ENCODE measurements at places on chromosomes 2 and 18. TPM values are rescaled to one million over a fixed set of nuclear protein-coding genes. Genes with fewer than 3 reads are reported as not detected.

ZSWIM2 gene
- 0.06 TPM for total RNA-seq

TPGS2 gene
- total RNA-seq = 385 TPM

NTSR2 gene
- total RNA-seq = not detected

CPO gene
- total RNA-seq = not detected

CD302 gene
- 9.0 TPM for total RNA-seq

CGREF1 gene
- 0.69 TPM for total RNA-seq

RFTN2 gene
- 0.40 TPM for total RNA-seq

MC5R gene
- not detected for total RNA-seq

GREB1L gene
- total RNA-seq = 15.2 TPM

FEV gene
- not detected for total RNA-seq

ST8SIA3 gene
- not detected for total RNA-seq

GREB1 gene
- total RNA-seq = 0.57 TPM

UNC80 gene
- not detected for total RNA-seq

AGXT gene
- total RNA-seq = not detected

MYL1 gene
- total RNA-seq = 0.34 TPM

DTNA gene
- total RNA-seq = 7.1 TPM

WNT10A gene
- total RNA-seq = 0.06 TPM

OSBPL6 gene
- 18.1 TPM for total RNA-seq

RBMS1 gene
- total RNA-seq = 101 TPM

DNA sequence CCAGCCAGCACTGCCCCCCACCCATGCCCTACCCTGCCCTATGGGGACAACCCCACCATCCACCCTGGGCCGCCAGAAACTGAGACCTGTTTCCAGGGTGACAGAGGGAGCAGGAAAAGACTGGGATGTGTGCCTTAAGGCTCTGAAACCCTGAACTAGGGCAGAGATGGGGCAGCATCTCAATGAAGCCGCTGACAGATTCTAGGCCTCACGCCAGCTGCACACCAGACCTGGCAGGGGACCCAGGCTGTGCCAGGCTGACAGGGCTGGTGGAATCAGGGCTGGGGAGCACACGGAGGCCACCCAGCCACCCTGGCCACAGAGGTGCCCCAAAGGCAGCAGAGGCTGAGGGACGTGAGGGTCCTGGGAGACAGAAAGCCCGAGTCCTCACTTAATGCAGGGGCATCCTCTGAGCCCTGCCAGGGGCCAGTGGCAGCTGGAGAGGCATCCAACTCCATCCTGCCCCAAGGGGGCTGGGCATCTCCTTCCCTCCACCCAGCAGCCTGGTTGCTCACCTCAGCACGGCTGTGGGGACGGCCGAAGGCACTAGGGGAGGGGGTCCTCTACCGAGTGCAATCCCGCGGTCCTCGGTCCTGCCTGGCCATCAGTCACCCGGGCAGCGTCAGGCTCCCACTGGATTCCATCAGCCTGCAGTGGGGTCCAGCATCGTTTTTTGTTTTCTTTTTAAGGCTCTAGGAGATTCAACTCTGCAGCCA, 169.2 kb downstream of the ZFP36L2 start:
- DNase-seq = no peak

GRCh38 chr2:23381084-23381483, 3.9 kb upstream of the KLHL29 start:
- DNase-seq = peak; percentile 83

GRCh38 chr2:23107327-23107941, 277.5 kb upstream of the KLHL29 start:
- no peak for DNase-seq

GRCh38 chr2:223165423-223166214, 113.6 kb downstream of the KCNE4 start:
- no peak for DNase-seq

GRCh38 chr2:26580751-26581150, 60.4 kb downstream of the CIB4 start:
- DNase-seq = no peak

GRCh38 chr2:18167871-18168270, 289.4 kb downstream of the KCNS3 start:
- DNase-seq = no peak

DNA sequence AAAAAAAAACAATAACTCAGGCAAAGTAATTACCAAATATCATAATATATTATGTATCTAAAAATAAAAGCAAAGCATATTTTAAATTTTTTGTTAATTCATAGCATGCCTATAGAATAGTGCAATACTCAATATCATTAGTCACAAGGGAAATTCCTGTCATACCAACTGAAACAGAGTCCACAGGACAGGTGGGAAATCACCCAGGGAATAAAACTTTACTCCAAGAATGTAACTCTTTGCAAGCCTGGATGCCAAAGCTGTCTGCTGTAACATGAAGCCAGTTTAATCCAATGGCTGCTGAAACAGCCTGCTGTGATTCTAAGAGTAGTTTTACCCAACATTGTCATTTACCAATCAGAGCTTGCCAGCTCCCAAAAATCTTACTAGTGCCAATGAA, 40.0 kb upstream of the SULT1C3 start:
- DNase-seq = peak; percentile 52

- no peak for DNase-seq
These were observed 28.0 kb upstream of the KCMF1 start for GRCh38 chr2:84942964-84943421.

- DNase-seq = no peak
These were observed 270.2 kb downstream of the GBX2 start for GRCh38 chr2:235897992-235898391.

- DNase-seq = no peak
These were observed 126.2 kb downstream of the EHBP1 start for GRCh38 chr2:62831729-62832128.

- DNase-seq = no peak
These were observed 674.2 kb upstream of the VRK2 start for GRCh38 chr2:57372237-57372984.

DNA sequence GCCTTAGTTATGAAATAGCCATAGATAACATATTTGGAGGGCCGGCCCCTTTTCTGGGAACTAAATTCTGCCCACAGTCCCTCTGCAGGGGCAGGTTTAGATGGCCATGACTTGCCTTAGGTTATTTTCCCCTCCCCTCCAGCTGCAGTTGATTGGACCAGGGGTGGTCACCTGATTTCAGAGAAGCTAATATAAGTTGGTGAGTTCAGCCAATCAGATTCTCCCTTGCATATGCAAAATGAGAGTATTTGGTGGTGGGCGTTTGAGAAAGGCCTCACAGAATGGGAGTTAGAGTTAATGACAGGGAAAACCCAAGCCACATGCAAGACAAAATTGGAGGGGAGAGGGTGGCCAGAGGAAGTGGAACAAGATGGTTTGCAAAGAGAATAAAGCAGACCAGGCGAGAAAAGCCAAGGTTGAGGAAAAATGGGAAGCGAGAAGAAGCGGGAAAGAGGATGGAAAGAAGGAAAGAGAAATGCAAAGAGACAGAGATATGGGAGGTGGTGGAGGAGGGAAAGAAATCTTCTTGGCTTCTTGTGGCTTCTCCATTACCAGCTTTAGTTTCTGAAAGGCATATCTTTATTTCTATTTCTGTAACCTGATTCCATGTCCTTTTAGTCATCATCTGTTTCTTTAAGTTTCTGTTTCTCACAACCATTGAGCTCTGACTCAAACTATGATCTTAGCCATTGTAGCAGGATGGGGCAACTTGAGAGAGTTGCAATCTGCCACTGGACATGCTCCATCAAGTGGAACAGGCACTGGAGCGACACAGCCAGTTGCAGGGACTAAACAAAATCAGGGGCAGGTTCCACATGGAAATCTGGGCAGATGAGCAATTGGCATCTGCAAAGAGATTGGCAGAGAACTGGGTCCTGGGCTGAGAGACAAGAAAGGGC, 108.1 kb upstream of the SIX3 start:
- peak; percentile 31 for DNase-seq

GRCh38 chr18:55430026-55430425, 158.0 kb downstream of the TCF4 start:
- DNase-seq = no peak

DNA sequence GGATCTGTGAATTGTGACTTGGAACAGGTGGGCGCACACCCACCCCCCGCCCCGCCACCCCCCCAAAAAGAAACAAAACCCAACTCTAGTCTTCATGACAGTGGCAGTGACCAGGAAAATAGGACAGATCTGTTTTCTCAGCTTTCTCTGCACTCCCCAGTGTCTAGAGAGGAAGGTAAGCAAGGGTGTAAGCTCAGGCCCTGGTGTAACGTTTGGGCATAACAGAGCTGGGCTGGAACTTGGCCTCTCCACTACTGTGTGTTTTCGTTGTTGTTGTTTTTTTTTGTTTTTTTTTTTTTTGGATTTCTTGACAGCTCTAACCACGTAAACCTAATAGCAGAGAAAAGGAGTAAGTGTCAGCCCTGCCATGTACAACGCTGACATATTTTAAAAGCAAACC, 1160.8 kb downstream of the DPP10 start:
- no peak for DNase-seq

DNA sequence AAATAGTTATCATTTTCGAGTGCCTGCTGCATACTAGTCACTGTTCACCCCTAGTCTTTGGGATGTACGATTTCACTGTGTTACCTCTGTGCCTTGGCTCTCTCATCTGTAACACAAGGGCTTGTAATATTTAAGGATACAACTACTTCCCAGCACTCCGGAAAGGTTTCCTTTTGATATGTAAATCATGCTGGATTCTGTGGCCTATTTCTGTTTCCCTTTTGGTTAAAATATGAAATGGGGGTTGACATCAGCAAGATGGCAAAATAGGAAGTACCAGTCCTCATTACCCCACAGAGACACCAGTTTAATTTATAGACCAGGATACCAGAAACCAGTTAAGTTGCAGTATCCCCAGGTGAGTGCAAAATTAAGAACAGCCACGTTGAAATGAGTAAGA, 23.5 kb downstream of the PSMG2 start:
- DNase-seq = no peak

DNA sequence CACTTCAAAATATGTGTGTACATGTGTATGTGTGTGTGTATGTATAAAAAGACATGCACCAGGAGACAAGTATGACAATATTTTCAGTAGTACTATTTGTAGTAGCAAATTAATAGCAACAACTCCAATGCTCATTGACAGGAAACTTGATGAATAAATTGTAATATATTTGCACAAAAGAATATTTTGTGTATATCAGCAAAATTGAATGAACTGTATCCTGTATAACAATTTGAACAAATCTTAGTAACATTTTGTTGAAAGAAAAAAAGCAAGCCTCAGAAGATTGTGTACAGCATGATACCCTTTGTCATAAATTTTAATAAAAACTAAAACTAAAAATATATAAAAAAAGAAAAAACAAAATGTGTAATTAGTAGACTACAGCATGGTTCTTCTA, 1367.3 kb upstream of the TMEFF2 start:
- no peak for DNase-seq

GRCh38 chr2:126272401-126272800, 383.6 kb upstream of the GYPC start:
- no peak for DNase-seq

GRCh38 chr2:112001942-112002341, 53.1 kb upstream of the TMEM87B start:
- DNase-seq = no peak

DNA sequence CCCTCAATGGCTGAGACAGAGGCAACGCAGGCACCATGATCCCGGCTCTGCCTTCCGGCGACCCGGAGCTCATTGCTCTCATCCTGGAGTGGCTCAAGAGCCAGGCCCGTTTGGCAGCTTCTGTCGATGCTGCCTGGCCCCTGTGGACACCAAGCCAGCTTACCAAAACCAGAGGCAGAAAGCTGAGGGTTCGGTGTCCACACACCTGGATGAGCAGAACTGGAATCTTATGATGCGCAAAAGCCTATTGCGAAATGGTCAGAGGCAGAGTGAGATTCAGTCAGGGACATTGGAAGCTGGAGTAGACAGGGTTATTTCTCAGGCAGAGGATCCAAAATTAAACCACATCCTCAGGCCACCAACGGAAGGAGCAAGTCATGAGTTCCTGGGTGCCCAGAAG, 34.9 kb upstream of the TGIF1 start:
- no peak for DNase-seq

GRCh38 chr2:162824304-162824703, 14.3 kb downstream of the KCNH7 start:
- no peak for DNase-seq

GRCh38 chr2:38315707-38316333, 61.3 kb downstream of the ATL2 start:
- peak; percentile 61 for DNase-seq

DNA sequence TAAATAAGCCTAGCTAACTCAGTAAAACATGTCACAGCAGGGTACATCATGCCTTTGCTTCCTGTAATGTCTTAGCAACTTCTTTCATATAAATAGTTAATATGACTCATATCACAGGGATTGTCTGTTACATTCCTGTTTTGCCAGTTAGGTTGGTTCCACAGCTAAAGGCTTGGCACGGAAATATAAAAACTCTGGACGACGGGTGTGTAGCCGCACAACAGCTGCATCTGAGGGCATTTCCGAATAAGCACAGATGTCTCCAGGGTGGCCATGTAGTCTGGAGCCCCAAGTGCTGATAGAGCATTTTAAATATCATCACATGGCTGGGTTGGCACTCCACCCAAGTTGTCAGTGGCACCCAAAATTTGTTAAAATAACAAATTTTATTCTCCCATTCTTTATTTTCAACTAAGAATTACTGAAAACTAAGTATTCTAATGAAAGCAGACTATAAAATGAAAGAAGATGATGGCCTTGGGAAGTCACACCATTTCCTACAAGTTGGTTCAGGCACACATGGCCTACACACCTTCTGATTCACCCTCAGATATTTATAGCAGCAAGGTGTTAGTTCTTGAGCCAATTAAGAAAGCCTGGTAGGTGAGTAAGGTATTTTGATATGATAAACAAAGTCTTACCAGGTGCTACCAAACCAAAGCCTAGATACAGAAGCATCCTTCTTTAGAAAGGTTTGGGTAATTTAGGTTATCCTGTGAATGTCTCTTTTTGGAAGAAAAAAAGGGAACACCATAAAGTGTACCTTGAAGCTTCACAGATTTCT, 61.8 kb upstream of the STK17B start:
- peak; percentile 100 for DNase-seq

- DNase-seq = peak; percentile 43
These were observed 40.8 kb upstream of the RPRM start for GRCh38 chr2:153519257-153519875.

DNA sequence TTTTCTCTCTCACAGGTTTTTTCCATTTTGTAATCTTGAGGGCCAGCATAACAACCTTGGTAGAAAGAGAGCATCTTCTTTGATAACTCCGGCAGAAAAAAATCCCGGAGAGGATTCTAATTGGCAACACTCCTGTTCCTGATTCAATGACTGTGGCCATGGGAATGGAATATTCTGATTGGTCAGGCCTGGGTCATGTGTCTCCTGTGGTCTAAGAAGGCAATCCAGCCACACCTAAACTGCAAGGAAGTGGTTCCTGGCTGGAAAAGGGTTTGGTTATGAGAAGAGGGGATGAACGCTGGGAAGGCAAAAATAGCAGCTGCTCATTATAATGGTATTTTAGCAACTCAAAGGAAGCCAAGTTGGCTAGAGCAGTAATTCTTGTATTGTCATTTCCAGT, 24.8 kb upstream of the ZNF638 start:
- peak; percentile 93 for DNase-seq
